ENCODE measurements at places on chromosomes 5 and 9.

GRCh38 chr5:82499725-82500244 lies 221.6 kb upstream of the RPS23 start:
- no peak for DNase-seq

- no peak for DNase-seq
Measured at GRCh38 chr5:82931110-82931509, 146.1 kb downstream of the TMEM167A start.

- DNase-seq: no peak
Measured at GRCh38 chr9:89613912-89614892, 9.4 kb downstream of the GADD45G start.

DNA sequence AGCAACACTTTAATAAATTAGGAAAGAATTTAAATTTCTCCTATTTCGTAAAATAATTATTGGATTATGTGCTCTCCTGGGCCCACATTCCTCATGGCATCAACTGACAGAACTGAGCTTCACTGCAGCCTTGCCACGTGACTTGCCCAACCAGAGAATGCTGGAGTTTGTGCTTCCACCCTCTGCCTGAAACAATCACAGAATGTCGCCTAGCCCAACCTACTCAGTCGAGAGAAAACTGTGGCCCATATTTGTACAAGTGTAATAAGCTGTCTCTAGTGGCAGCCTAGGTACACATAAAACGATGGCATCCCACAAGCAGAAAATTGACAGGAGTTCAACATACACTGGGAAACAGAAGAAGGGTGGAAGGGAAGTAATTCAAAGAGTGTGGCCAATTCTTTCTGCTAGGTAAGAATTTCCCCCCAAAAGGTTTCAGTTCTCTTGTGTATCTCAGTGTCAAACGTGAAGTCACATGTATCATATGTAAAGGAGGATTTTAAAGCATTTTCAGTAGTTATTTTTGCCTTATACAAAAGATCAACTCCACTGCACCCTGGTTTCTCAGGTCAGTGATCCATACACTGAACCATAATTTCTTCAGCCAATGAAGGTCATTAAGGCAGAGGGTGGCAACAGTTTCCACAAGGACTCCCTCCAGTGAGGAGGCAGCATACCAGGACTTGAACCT lies 41.7 kb downstream of the ZNF608 start:
- DNase-seq: no peak

DNA sequence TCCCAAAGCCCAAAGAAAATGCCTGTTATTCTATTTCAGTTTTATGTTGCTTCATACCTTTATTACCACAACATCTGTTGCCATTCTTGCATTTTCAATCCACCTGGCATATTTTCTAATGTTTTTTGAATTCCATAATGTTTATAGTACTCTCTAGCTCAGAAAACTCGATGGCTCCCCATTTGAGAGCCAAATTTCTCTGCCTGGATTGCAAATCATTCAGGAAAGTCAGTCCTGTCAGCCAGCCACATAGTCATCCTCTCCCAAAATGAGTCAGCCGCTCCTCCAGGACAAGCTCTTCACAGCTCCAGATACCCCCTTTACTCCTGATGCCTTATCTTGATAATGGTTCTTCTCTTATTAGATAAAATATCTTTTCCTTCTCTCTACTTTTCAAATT lies 78.2 kb upstream of the ADCY2 start:
- no peak for DNase-seq

- no peak for DNase-seq
Measured at GRCh38 chr9:102069969-102070368, 331.5 kb upstream of the GRIN3A start.

GRCh38 chr5:76585783-76586217 lies 37.4 kb downstream of the F2RL2 start:
- no peak for DNase-seq
